ENCODE measurements at places on chromosomes 12 and 14.

- no peak for DNase-seq
Measured at GRCh38 chr12:123992118-123992825, 19.3 kb downstream of the ZNF664 start.

DNA sequence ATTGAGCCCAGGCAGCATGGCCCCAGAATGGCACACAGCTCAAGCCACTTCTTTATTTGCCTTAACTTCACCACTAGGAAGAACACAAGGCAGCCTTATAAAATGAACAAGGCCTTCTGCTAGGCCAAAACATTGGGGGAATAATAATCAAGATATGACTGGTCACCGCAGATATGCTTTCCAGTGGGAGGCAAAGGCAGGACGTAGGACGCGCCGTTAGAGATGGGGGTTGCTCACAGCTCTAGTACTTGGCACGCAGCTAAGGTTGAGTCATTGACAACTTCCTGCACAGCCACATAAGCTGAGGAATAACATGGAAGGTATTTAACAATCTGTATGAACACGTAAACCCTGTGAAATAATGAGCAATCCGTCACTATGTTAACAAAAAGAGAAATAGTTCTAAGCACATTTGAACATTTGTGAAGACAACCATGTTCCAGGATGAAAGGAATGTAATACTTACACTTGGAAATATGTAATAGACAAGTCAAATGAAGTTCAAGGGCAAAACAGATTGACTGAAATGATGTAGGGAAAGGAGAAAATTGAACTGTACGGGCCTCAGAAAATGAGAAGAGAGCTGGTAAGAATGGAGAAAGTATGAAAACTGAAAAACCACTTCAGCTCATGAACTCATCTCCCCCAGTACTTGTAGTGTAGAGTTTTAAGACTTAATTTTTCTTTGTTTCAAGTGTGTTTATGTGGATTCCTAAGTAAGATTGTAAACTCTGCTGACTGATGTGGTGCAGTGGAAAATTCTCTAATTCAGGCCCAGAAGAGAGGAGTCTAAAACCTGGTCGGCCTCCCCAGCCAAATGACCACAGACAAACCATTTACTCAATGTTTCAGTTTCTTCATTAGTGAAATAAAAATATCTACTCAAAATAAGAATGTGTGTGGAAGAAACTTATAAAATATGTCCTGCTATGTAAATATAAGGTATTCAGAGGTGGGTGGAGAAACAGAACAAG is 59.3 kb upstream of the CCDC91 start:
- DNase-seq = no peak

DNA sequence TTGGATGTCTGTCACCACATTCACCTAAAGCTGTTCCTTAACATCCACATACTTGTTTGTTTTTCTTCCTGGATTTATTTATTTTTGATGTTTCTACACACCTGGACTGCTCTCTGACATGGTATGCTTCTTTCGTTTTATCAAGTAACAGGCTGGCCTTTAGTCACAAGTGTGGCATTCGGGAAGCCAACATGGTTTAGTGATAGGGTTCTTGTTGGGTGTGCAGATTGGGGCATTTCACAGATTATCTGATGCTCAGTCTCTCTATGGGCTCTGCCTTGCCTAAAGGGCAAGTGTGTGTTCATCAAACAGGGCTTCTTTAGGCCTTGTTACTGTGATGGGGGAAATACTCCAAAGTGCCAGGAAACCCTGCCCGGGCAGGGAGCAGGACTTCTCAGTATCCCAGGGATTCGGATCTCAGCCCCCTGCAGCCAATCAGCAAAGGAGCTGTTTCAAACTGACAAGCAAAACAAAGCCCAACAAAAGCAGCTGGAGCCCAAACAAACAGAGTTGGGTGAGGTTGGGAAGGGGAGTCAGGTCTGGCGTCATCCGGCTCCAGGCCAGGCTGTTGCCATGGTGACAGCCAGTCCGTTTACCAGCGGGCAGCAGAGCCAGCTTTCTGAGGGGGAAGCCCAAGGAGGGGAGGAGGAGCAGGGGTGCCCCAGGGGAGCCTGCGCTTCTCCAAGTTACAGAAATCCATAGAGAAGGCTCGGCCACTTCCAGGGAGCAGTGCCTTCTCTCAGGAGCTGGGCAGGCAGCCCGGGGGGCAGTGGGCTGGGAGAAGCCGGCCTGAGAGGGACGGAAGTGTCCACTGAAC is 31.9 kb downstream of the FOS start:
- DNase-seq = no peak

DNA sequence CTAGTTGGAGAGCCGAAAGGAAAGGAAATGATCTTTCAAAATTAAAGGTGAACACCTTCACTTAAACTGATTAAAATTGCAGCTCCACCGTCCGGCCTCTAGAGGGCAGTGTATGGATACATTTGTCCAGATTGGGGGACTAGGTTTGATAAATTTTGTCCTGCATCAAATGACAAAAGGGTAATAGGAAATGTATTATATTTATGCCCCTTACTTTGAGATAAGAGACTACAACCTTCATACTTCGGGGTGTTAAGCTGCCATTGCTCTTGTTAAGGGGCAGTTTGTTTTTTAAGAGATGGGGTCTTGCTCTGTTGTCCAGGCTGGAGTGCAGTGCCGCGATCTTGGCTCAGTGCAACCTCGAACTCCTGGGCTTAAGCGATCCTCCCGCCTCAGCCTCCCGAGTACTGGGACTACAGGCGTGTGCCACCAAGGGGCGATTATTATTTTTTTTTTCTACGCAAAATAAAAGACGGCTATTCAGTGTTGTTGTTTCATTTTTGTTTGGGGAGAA is 818 bp upstream of the SUOX start:
- DNase-seq = peak; percentile 62

GRCh38 chr12:69685810-69686209 is 13.3 kb downstream of the BEST3 start:
- no peak for DNase-seq

GRCh38 chr14:77554816-77555599 is 56.4 kb upstream of the ISM2 start:
- no peak for DNase-seq

DNA sequence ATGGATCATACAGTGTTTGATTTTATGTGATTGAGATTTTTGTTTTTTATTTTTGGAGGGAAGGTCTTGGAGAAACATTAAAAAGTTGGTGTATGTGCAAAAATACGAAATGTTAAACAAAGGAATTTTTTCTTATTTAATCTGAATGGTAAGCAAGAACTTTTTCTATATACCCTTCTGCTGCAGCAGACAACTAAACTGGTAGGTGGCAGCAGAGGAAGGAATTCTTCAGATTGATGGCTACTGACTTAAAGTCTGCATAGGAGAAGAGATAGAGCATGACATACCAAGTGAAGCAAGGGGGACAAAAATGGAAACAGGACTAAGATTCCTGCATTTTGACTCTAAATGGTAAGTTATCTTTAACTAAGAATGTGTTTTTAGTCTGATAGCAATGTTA is 42.0 kb upstream of the A2ML1 start:
- no peak for DNase-seq

Measured in activated CD8-positive, alpha-beta memory T cell treated with anti-CD3 and anti-CD28 coated beads, Interleukin-2, amount 50 U/mL, for 4 hours (primary cell).